ENCODE measurements at places on chromosomes 3 and 15. TPM values are rescaled to one million over a fixed set of nuclear protein-coding genes. Genes with fewer than 3 reads are reported as not detected.
A peak's percentile ranks its signal among the peaks of the same experiment; 100 is the strongest.

EOMES gene
- 1.3 TPM for total RNA-seq

PLSCR2 gene
- not detected for total RNA-seq

DNA sequence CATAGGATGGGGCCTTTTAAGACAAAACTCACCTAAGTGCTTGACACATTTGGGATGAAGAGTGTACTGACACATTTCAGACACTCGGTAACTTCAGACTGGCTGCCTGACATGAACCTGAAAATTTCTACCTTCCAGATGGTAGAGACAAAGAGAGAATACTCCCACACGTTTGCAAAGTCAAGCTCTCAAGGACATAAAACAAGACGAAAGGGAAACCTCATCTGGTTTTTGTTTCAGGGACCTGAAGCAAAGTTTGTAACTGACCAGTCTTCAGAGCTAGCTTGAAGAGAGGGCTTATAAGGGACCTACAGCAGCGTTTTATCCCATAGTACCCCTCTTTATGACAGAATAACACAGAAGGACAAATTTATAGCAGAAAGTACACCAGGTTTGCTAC is 41.9 kb downstream of the ZNF621 start:
- no peaks in the 10 kb centered on the region for H3K4me1 ChIP-seq
- no peak for DNase-seq
- no peaks in the 10 kb centered on the region for H3K27me3 ChIP-seq
- H3K4me3 ChIP-seq: no peak overlapping the region

GRCh38 chr15:52788099-52788986 is 1.8 kb downstream of the ONECUT1 start:
- H3K27ac ChIP-seq: no peak overlapping the region
- H3K4me3 ChIP-seq: no peak overlapping the region
- DNase-seq: no peak
- peaks cover 84% of the 10 kb centered on the region for H3K27me3 ChIP-seq
- peaks cover 19% of the 10 kb centered on the region for H3K4me1 ChIP-seq
- no peaks in the 10 kb centered on the region for H3K36me3 ChIP-seq

DNA sequence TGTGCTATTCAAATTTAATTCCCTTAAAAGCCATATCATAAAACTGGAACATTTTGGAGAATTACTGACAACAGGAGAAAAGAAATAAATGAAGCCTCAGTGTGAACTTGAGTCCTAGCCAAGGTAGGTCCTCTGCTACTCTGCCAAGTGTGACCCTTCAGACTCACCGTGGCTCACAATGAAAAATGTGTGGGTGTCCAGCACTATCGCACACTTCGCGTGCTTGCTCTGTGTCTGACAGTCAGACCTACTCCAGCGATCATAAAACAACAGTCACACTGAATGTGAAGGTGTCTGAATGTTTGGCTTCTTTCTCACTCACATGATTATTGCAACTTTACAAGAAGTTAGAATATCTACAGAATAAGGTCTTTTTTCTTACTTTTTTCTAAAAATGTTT is 65.8 kb upstream of the TRA2B start:
- no peak overlapping the region for H3K4me3 ChIP-seq
- no peaks in the 10 kb centered on the region for H3K36me3 ChIP-seq
- H3K27ac ChIP-seq: no peak overlapping the region
- no peak for DNase-seq

DNA sequence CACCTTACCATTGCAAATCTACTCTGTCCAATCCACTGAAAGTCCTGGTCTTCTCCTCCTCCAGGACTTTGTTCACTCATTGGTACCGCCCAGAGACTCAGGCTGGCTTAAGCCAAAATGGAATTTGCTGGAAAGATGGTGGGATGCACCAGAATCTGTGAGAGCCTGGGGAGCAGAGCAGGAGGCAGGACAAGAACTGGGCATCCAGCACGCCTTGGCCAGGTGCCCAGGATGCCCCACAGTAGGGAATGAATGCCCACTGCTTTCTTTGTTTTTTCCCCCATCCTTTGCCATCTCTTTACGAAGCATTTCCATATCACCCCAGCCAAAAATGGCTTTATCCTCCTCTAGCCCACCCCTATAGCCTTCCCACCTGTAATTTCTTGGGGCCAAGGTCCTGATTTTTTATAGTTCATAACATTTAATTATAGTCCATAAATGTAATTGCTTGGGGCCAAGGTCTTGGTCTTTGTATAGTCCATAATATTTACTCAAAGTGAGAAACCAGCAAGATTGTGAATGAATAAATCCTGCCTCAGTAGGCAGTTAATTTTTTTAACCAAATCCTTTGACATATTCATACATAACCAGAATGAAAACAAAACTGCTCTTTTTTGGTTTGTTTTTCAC is 23.3 kb upstream of the IREB2 start:
- H3K4me3 ChIP-seq: no peak overlapping the region
- no peak overlapping the region for H3K27ac ChIP-seq
- DNase-seq: no peak
- no peaks in the 10 kb centered on the region for H3K4me1 ChIP-seq
- no peaks in the 10 kb centered on the region for H3K27me3 ChIP-seq

GRCh38 chr15:69692342-69692741 is 239.7 kb downstream of the RPLP1 start:
- H3K27ac ChIP-seq: no peak overlapping the region
- DNase-seq: no peak
- no peak overlapping the region for H3K4me3 ChIP-seq

DNA sequence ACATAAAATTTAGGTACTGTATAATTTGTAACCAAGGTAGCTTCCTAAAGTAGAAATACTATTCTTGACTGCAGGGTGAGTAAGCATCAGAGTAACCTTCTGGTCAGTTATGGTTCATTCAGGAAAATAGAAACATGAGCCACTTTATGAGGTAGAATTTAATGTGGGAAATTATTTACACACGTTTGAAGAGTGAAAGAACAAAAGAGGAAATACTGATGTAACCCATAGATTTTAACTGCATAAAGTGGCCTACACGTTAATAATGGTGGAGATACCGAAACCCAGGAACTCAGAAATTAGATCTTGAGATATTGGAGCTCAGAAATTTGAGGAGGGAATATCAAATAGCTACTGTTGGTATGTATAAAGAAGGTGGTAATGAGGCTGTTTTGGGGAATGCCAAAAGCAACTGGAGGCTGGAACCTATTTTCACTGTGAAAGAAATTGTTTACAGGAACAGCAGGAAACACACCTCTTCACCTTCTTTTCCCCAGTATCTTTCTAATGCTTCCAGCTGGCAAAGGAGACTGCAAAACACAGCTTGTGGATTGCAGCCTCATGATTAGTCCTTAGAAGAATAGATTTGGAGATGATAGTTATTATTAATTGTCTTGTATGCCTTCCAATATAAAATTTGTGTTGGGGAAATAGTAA is 216.1 kb downstream of the DOCK3 start:
- H3K27ac ChIP-seq: no peak overlapping the region
- H3K27me3 ChIP-seq: no peaks in the 10 kb centered on the region
- no peaks in the 10 kb centered on the region for H3K4me1 ChIP-seq
- no peak overlapping the region for H3K4me3 ChIP-seq
- no peaks in the 10 kb centered on the region for H3K36me3 ChIP-seq

DNA sequence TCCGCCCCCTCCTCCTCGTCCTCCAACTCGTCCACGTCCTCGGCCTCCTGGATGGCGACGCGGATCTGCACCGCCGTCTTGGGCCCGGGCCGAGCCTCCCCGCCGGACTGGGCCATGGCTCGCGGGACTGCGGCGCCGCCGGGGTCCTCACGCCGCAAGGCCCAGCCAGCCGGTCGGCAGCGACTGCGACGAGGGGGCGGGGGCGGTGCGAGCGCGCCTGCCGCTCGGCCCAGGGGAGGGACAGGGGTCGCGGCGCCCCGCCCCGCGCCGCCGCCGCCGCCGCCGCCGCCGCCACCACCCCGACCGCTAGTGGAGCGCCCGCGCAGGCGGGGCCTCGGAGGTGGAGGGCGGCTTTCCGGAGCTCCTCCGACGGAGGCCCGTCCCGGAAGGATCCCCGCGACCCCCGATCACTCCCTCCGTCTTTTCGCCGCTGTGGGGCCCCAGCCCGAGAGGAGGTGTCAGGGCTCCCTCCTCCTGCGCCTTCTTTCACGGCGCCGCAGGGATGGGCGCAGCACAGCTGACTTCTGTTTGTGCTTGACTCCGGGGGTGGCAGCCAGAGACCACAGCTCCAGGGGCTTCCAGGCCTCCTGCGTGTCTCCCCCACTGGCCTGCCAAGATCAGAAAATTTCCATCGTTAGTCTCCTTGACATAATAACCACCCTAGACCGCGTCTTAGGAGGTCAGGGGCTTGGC is at the start of gene LARP6:
Gene LARP6, minus strand, starts transcription at position 185 of the 693 bp plus-strand sequence. Its CDS starts 69 bp downstream, at position 116.
- H3K27me3 ChIP-seq: no peaks in the 10 kb centered on the region
- peak; percentile 81 for DNase-seq
- peak within 1 kb of the TSS; percentile 92 for H3K27ac ChIP-seq
- peaks cover 9% of the 10 kb centered on the region for H3K4me1 ChIP-seq

- H3K36me3 ChIP-seq: no peaks in the 10 kb centered on the region
- DNase-seq: no peak
- no peaks in the 10 kb centered on the region for H3K4me1 ChIP-seq
- H3K27ac ChIP-seq: no peak overlapping the region
These were observed 11.8 kb downstream of the CAPN3 start for GRCh38 chr15:42371096-42371495.

Data from lung (tissue), 17 donors.